ENCODE measurements at places on chromosomes 7 and 10.

- no peak for DNase-seq
Observed at GRCh38 chr7:128233471-128233870, 7.6 kb upstream of the LEP start.

DNA sequence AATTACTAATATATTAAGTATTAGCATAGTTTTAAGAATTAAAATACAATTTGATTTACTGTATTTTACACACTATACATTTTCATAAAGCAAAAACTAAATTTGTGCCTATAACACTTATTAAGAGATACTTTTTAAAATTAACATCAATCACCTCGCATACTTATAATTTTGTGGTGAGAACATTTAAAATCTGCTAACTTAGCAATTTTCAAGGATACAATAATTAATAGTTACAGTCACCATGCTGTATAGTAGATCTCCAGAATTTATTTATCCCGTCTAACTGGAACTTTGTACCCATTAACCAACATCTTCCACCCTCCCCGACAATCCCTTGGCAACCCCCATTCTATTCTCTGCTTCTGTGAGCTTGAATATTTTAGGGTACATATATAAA, 47.5 kb downstream of the RELN start:
- DNase-seq = no peak

- no peak for DNase-seq
Observed at GRCh38 chr10:4024516-4025245, 239.7 kb upstream of the KLF6 start.

GRCh38 chr10:87064651-87065050, 30.0 kb downstream of the GLUD1 start:
- DNase-seq = no peak

GRCh38 chr7:42587806-42588205, 324.1 kb downstream of the C7orf25 start:
- no peak for DNase-seq

- no peak for DNase-seq
Observed at GRCh38 chr10:3790272-3790671, 5.3 kb upstream of the KLF6 start.

DNA sequence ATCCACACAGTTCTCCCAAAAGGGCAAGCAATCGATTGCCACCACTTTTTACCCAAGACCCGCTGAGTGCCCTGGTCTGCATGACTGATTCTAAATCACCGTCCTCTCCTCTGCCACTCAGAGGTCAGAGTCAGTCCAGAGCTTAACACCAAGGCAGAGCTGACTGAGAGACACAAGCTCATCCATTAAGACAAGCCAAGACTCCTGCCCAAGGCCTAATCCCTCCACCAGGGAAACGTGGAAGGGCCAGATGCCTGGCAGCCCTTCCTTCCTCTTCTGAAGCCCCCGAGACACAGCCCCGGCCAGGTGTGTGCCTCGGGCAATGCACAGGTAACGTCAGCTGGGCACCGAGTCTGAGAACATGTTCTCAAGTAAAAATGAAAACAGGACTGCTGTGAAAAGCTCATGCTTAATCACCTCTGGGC, 51.7 kb downstream of the DIP2C start:
- DNase-seq = no peak

GRCh38 chr7:21550821-21551531, 8.1 kb downstream of the DNAH11 start:
- DNase-seq = no peak

- DNase-seq = no peak
Observed at GRCh38 chr7:92306153-92306552, 60.4 kb downstream of the ANKIB1 start.

DNA sequence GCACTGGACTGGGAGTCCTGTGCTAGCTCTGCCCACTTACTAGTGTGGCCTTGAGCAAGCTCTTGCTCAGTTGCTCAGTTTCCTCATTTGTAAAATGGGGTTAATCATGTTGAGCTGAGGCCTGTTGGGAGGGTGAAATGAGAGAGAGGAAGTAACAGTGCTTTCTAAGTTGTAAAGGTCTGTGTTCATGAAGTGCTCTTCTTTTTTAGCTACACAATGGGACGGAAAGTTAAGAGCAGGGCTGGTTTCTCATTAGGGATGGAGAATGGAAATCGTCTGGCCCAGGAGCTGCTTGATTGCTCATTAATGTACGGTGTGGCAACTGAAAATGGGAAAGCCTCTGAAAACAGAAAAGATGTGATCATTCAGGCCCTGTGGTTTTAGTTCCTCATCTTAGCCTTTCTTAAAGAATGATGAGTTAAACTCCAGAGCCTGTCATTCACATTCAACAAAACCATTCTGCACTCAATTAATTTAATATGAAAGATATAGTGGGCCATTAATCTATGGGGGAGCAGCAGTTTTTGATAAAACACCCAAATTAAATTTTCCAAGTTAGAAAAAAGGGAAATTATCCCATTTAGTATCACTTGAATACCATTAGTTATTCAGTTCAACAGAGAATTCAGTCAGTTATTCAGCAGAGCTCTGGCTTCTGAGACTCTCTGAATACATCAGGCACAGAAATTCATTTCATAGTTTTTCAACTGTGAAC, 60.5 kb downstream of the SH2D4B start:
- DNase-seq = peak; percentile 9

- no peak for DNase-seq
Observed at GRCh38 chr7:128923411-128923800, 12.9 kb upstream of the KCP start.

- peak; percentile 48 for DNase-seq
Observed at GRCh38 chr7:30276203-30276900, 8.0 kb upstream of the ZNRF2 start.

DNA sequence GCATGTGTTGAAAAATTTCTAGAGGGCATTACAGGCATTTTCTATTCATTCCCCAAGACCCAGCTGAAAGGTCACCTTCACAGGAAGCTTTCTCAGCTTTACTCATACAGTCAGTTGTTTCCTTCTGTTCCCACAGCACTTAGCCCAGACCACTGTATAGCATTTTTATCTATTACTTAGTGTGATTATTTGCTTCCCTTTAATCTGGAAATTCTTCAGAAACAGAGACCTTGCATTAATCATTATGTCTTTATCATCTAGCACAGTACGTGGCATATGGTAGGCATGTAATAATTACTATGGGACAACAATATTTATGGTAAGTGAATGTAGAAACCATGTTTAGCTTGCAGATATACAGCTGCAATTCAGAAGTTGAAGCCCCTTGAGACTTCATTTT, 38.2 kb upstream of the CDK6 start:
- DNase-seq = no peak

DNA sequence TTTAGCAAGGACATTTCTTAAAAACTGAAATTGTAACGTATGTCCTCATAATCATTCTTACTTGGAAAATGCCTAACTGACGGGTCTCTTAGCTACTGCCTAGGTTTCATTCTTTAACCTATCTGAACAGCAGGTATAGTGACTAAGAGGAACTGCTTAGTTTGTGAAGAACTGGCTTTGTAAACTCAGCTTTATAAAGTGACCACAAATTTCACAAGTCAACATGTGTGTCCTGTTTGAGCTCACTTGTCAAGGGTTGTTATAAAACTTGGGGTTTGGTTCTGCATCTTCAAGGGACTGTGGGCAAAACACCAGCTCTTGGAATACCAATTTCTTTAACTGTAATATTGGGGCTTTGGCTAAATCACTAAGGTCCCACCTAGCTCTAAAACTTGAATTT, 32.2 kb downstream of the MRPS33 start:
- no peak for DNase-seq

DNA sequence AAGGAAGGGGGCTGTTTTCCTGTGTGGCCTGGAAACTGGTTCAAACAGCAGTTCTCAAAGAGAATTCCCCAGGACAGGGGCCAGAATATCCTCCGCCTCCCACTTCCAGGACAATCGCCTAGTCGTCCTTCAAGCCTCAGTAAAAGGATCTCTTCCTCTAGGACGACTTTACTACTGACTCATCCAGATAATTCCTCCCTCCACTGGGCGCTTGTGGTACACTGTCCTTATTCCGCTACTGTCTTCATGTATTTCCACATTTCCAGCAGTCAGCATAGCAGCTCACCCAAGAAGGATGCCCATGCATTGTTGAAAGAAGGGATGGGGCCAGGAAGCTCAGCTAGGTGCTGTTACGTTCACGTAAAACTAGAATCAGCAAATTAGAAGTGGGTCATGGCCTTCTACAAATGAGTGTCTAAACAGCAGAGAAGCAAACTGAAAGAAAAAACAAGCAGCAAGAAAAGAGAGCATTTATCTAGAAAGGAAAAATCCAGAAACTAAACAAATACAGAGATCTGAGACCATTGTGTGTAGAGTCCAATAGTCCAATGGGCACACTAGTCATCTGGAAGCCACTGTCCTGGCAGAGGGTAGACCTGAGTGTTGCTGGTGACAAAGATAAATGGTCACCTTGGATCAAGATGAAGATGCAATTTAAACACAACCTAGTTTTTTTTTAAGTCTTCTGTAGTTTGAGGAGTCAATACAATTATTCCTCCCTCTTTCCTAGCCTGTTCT, 26.3 kb downstream of the CLRN3 start:
- DNase-seq = no peak

- no peak for DNase-seq
Observed at GRCh38 chr10:75648854-75649253, 217.4 kb downstream of the LRMDA start.

DNA sequence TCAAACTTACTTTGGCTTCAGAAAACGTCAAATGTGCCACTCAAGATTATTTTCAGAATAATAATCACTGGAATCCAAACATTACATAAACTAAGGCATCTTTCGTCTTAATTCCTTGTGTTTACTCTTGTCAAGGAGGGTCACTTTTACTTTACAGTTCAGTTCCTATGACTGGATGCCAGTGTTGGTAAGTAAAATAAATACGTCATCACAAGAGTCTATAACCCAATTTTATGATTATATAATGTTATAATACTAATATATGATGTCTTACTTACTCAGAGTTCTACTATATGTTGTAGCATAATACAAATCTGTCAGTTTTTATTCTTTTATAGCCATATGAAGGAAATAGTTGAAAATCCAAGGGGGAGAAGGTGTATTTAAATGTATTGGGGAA, 123.8 kb downstream of the GPR85 start:
- no peak for DNase-seq

DNA sequence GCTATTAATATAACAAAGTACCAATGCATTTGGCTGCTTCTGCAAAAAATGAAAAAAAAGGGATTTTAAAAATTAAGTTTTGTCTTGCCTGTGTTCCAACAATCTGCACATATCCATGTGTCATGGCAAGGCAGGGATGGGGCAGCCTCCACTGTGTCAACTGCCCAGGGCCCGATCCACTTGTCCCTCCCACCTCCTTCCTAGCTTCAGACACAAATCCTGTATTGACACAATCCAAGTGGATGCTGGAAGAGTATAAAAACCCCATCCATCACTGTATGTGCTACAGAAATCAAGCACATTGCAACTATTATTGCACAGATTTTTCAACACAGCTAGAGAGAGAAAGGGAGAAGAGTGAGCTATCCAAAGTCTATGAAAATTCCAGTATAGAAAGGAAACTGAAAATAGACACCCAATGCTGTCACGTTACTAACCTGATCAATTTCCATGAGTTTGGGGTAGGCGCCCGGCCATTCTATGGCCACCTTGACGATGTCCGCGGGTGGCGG, 106.4 kb downstream of the ELMO1 start:
- no peak for DNase-seq

- DNase-seq = no peak
Observed at GRCh38 chr10:128943111-128943510, 523.9 kb upstream of the MGMT start.

DNA sequence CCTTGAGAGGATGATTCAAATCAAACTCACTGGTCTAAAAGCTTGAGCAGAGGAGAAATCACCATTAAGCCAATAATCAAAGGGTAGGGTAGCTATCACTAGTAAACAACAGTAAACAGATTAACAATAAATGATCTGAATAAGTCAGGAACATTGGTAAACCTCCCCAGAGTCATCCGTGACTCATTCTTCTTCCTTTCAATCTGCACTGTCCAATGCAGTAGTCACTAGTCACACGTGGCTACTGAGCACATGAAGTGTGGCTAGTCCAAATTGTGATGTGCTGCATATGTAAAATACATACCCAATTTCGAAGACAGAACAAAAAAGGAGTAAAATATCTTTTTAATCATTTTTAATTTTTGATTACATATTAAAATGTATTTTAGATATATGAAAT, 64.0 kb downstream of the ERCC6 start:
- DNase-seq = no peak

GRCh38 chr7:128725531-128725930, 13.6 kb upstream of the CALU start:
- no peak for DNase-seq

GRCh38 chr7:30285536-30286284, 1.3 kb downstream of the ZNRF2 start:
- peak; percentile 22 for DNase-seq

- peak; percentile 32 for DNase-seq
Observed at GRCh38 chr7:144835155-144835611, 670 bp downstream of the TPK1 start.

DNA sequence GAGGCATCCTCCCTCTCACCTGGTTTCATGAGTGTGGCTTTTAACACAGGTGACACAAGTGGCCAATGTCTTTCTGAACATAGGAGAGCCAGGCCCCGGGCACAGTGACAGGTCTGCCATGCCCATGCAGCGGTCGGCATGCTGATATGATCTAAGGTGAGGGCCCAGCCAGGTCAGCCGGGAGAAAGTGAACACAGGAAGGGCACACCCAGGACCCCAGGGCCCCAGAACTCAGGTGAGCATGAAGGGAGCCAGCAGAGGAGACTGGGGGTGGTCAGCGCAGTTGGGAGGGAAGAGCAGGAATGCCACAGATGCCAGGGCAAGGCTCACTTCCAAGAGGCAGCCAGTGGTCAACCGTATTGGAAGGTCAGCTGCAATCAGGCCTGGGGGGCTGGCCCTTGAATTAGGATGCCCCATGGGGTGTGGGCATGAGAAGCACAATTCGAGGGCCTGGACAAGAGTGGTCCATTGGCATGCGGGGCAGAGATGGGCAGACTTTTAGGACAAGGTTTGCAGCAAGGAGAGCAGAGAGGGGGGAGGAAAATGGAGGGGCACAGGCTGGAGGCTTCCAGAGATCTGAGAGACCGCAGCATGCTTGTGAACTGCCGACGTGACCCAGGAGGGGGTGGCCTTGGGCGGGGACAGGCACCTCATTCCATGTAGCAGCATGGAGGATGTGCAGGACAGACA, 3.9 kb upstream of the INPP5A start:
- no peak for DNase-seq

GRCh38 chr10:71743866-71744265, 24.3 kb upstream of the C10orf105 start:
- DNase-seq = no peak

- DNase-seq = no peak
Observed at GRCh38 chr7:148395352-148395811, 195.2 kb upstream of the C7orf33 start.

- DNase-seq = peak; percentile 65
Observed at GRCh38 chr7:22565315-22565811, 65.4 kb upstream of the STEAP1B start.

DNA sequence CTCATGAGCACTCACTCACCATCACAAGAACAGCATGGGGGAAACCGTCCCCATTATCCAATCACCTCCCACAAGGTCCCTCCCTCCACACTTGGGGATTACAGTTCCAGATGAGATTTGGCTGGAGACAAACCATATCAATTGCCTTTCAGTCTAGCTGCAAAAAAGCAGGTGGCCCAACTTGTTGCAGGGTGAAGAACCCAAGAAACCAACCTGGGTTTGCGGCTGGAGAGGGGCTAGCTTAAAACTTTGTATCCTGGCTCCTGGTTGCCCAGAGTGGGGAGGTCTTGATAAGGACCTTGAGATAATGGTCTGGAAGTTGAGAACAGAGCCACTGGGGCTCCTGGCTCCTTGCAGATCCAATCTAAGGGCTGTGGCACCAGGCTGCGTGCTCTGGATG, 122.8 kb upstream of the PCBD1 start:
- DNase-seq = no peak

- no peak for DNase-seq
Observed at GRCh38 chr7:116166156-116166555, 44.2 kb upstream of the TES start.

All from germinal center (tissue), 1 donor.